ENCODE measurements at places on chromosomes 1 and 21.

DNA sequence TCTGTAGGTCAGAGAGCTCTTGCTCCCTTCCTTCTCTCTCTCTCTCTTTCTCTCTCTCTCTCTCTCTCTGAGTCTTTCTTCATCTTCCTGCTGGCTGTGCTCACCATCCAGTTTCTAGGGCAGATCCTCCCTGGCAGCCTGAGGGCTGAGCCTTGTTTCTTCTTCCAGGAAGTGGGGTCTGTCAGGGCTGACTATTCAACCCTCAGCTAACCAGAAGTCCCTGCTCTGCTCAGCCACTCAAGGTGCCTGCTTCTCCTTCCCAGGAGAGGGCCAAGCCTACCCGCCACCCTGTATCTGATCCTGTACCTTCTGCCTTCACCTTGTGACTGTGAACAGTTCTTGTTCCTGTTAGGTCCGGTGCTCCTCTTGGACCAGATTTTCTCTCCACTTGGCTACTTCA lies 107.6 kb upstream of the ETV3 start:
- no peak for DNase-seq

DNA sequence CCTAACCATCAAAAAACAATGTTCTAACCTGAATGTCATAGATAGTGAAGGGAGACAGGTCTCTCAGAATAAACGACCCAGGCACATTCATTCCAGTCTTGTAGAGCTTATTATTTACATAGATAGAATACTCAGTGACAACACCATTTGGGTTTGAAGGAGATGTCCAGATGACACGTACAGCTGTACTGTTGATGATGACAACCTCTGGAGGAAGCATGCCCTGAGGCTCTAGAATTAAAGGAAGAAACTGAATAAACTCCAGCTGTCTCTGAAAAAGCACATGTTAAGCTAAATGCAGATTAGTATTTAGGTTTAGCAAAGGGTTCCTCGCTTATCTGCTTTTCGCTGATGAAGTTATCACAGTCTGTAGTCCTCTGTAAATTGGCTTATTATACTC lies 277.2 kb downstream of the KCTD3 start:
- no peak for DNase-seq

DNA sequence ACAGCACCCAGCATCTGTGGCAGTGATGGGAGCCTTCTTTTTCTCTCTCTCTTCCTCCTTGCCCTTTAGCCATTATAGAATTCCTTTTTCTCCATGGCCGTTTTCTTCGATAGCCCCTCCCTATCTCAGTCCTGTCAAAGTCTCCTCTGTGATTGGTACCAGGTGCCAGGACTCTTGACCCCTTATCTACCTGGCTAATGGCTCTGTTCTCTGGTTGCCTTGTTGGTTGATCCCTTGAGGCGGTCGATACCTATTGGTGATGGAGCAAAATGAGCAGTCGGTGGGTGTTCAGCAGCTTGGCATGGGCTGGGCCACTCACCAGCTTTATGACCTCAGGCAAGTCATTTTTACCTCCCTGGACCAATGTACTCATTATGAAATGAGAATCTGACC lies 2.0 kb downstream of the ATF3 start:
- DNase-seq, result no peak

- DNase-seq, result no peak
Measured at GRCh38 chr1:17214876-17215544, 10.1 kb downstream of the PADI1 start.

GRCh38 chr1:3026124-3026523 lies 4.9 kb downstream of the ACTRT2 start:
- DNase-seq, result no peak

- no peak for DNase-seq
Measured at GRCh38 chr1:229271448-229272159, 693 bp downstream of the RAB4A start.

DNA sequence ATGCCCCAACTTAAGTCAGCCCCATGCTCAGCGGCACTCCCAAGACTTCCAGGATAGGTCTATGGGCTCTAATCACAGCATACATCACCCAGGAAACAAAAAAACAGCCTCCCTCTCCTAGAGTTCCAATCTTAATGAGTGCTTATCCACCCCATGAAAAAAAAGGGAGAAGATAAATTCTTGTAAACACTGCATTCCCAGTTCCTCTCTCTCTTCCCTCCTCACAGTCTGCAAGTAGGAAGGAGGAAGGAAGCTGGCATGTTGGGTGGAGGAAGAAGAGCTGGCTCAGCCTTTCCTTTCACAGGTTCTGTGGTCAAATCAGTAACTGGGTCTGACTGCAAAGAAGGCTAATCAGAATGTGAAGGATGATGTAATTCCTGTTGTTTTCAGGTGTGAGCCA lies 69.9 kb upstream of the ZC3H11B start:
- DNase-seq, result no peak

- DNase-seq, result no peak
Measured at GRCh38 chr1:25922971-25923552, 16.8 kb upstream of the STMN1 start.

GRCh38 chr1:222284466-222284865 lies 263.4 kb downstream of the HHIPL2 start:
- no peak for DNase-seq

GRCh38 chr1:154847891-154848290 lies 22.2 kb downstream of the KCNN3 start:
- DNase-seq, result no peak

DNA sequence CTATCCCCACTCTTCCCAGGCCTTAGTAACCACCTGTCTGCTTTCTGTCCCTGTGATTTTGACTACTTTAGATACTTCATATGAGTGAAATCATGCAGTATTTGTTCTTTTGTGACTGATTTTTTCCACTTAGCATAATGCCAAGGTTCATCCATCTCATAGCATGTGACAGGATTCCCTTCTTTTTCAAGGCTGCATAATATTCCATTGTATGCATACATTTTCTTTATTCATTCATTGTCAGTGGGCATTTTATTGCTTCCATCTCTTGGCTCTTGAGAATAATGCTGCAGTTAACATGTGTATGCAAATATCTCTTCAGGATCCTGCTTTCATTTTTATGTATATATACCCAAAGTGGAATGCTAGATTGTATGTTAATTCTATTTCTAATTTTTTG lies 56.4 kb downstream of the AGL start:
- no peak for DNase-seq

DNA sequence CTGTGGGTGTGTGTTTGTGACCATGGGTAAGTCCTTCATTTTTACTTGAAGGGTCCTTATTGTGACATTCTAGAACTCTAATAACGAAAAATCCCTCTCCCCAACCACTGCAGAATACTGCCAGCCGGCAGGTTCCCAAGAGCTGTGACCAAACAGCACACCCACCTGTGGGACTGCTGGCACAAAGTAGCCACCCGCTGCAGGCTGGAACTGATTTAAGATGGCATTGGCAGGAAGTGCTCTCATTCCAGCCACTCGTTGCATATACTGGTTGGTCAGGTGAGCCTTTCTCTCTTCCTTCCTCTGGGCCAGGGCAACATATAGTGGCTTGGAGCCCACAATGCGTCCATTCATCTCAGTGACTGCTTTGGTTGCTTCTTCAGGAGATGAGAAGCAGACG lies 11.6 kb downstream of the PABPC4 start:
- no peak for DNase-seq

GRCh38 chr1:222643606-222643937 lies 25.7 kb downstream of the MIA3 start:
- DNase-seq, result no peak
